H54 (cell line): ENCODE measurements at places on chromosomes 16 and 17.

GRCh38 chr16:89369266-89369895 lies 121.0 kb downstream of the ANKRD11 start:
- DNase-seq, result no peak

DNA sequence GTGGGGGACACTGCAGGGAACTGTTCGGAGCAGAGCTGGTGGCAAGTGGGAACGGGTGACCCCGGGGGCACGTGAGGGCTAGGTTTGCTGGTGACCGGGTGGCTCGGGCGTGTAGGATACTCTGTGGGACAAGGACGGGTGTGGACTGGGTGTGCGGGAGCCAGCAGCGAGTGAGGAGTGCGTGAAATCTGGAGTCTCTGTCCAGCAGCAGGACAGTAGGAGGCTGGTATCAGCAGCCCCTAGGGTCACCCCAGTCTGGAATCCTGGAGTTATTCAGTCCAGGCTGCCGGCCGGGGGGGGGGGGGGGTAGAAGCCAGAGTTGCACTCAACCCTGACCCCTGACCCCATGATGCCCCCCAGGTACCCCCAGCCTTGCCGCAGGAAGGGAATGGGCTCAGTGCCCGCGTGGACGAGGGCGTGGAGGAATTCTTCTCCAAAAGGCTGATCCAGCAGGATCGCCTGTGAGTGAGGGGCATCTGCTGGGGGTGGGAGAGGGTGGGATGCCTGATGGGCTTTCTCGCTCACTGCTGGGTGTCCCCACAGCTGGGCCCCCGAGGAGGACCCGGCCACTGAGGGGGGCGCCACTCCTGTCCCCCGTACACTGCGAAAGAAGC lies 6.2 kb downstream of the ACD start:
- DNase-seq, result no peak

DNA sequence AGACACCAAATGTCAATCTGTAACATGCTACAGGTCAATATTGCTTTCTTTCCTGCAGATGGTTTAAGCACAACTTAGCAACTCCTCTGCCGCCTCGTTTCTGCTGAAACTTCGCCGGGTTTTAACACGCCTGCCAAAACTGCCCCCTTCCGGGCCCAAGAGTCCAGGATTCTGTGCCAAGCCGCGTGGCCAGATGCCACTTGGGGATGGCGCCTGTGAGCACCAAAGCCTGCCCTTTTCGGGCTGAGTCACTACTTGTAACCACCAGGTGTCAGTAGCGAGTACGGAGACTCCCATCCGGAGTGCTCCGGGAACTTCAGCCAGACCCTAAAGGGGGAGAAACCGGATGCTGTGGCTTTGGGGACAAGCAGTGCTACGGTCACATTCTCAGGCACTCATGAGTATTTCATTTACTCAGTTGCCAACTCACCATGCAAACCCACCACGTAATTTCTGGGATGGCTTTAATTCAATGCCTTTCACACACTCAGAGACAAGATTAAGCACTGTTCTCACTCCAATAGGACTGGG lies 7.8 kb downstream of the PMP22 start:
- DNase-seq, result peak; percentile 77

DNA sequence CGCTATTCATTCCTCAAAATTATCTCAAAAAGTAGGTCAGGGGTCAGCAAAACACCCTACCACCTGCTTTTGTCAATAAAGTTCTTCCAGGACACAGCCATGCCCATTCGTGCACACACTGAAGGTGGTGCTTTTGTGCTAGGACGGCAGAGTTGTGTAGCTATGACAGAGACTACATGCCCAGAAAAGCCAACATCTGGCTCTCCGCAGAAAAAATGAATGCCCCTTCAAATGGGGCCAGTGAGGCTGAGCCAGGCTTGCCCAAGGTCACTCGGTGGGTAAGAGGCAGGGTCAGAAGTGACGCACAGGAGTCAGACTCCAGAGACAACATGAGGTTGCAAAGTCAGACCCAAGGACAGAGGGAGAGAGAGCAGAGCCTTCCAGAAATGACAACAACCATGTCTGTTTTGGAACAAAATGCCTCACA lies 200.1 kb downstream of the XYLT1 start:
- no peak for DNase-seq

DNA sequence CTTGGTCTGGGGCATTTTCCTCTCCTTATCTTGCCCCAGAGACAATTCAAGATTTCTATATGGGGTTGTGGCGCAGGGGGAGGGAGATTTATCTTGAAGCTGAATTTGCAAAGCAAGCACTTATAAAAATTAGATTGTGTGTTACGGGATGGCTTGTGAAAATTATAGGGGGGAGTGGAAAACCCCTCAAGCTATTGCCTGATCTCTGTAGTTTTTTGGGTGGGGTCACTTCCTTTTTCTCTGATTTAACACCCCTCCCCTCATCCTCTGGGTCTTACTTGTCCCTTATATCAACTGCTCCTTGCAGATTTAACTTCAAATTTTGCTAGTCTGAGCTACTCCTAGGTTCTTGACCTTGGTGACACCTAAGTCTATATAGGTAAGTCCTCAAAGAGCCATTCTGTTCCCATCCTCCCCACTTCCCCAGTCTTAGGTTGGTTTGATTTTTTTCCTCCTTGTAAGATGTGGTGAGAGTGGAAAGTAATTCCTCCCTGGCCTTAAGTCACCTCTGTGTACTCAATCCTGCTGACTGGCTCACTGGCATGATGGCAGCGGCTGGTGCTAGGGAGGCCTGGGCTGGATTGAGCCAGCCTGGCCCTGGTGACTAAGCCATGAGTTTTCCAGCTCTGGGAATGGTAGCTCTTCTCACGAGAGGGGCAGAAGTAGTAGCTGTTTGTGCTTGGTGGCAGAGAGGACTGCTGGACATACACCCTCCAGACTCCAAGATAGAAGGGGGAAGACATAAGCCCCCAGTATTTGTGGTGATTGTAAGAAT lies 2.3 kb downstream of the ARL4D start:
- DNase-seq, result peak; percentile 87

DNA sequence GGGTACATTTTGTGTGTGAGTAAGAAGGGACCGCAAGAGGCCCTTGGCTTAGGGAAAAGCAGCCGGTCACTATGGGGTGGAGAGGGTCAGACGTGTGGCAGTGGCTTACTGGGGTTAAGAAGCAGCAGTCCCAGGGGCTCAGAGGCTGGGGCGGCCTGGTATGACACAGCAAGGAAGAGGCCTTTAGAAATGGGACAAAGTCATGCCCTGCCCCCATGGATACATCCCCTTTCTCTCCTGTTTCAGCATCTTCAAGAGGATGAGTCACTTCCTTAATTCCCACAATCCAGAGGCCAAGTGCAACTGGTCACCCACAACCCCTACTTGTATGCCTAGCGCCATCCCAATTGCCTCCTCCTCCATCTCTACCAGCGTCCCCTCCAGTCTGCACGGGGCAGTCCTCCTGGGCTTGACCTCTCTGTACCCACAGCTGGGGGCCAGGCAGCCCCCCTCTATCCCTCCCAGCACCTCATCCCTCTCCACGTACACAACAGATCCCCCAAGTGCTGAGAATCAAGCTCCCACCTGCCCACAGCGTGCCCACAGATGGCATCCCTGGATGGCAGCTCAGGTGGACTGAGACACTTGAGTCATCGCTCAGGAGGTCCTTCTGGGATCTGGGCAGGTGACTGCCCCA lies 6.9 kb upstream of the EFTUD2 start:
- DNase-seq, result peak; percentile 99

DNA sequence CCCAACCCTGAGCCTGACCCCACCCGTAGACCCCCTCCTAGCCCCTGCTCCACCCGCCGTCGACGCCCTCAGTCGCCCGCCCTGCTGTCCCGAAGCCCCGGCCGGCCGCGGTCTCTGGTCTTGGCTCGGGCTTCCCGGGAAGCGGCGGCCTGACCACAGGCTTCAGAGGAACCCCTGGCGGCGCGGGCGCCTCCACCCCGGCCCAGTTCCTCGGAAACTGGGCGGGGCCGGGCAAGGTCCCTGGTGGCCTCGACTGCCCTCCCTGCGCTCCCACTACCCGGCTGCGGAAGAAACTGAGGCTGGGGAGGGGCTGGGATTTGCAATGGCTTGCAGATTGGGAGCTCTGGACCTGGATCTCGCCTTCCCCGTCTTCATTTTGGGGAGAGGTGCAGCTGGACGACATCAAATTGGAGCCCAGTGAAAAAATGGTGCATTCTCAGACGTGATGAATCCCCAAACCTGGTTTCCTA lies 692 bp upstream of the SOCS1 start:
- DNase-seq, result peak; percentile 68
